ENCODE measurements at places on chromosomes 13 and 19.

DNA sequence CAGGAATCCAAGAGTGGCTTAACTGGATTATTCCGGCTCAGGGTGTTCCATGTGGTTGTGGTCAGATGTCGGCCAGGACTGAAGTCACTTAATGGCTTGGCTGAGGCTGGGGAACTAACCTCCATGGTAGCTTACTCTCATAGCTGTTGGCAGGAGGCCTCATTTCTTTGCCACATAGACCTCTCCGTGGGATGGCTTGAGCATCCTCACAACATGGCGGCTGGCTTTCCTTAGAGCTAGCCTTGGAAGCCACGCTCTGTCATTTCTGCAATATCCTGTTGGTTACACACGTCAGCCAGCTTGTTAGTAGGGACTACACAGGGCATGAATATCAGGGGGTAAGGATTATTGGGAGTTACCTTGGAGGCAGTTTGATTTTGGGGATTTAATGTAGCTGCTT lies 5.1 kb downstream of the CRX start:
- DNase-seq, result no peak

DNA sequence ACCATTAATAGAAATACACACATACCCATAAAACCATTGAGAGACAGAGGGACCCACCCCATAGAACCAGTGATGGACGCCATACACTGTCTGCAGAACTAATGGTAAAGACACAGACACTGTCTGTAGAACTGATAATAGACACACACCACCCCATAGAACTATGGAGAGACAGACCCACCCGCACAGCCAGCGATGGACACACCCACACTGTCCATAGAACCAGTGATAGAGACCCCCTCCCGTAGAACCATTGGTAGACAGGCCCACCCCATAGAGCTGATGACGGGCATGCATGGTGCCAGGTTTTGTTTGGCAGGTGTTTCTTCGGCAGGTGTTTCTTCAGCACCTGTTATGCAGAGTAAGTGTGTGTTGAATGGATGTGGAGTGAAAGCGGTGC lies 88.3 kb upstream of the TEX29 start:
- no peak for DNase-seq

- peak; percentile 88 for DNase-seq
Measured at GRCh38 chr13:29594303-29594709, 1.2 kb downstream of the SLC7A1 start.

DNA sequence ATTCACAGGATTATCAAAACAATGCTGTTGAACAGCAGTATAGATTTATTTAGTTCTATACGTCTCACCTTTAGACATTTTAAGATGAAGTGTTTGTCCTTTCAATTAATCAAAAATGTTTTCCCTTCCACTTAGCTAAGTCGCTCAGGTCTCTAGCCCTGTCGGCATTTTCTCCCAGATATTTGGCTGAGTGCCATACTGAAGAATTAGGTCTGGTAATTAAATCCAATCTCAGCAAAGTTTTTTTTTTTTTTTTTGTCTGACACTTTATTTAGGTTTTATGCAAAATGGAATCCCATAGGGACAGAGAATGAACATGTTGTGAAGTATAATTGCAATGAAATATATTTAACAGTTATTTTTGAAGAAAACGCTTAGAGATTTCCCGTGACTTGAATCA lies 44.1 kb downstream of the RFC3 start:
- no peak for DNase-seq

- DNase-seq, result no peak
Measured at GRCh38 chr13:59450229-59450628, 713.5 kb downstream of the DIAPH3 start.

DNA sequence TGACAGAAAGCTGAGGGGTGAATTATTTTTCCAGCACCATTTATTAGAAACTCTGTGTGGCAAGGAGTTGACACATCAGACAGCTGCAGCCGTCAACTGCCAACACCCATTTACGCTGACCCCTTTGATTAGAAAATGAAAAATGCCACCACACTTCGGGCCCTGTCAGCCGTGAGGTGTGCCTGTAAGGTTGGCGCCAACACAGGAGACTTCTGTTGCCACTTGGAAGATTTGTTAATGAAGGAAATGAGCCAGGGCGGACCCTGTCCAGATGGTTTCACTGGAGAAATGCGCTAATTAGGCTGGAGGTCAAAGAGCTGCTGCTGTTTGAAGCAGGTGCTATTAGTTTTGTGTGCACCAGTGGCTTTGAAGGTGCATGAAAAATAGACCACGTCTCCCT lies 297.5 kb downstream of the MTUS2 start:
- DNase-seq, result no peak

GRCh38 chr13:29569253-29570050 lies 26.0 kb downstream of the SLC7A1 start:
- DNase-seq, result no peak

GRCh38 chr13:22848539-22849052 lies 332.2 kb upstream of the SGCG start:
- DNase-seq, result no peak

GRCh38 chr19:43575955-43576878 lies 616 bp downstream of the PINLYP start:
- DNase-seq, result no peak

GRCh38 chr13:40215311-40215710 lies 451.1 kb downstream of the FOXO1 start:
- DNase-seq, result no peak

DNA sequence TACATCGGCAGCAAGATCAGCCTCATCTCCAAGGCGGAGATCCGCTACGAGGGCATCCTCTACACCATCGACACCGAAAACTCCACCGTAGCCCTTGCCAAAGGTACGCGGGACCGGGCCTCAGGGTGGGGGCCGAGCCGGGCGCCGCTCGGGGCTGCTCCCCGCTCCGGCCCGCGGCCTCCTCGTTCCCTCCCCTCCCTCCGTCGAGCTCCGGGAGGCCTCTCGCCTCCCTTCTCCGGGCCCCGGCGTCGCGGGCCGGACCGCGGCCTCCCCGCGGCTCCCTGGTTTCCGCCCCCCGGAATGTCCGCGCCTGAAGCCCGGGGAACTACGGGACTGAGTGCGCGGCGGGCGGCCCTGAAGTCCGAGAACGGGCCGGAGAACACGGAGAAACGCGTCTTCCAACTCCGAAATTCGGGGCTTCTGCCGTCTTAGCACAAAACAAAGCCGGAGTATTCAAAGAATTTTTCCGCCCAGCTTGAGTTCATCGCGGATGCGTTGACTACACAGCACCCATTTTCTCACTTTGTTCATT lies 423 bp downstream of the LSM14A start:
- peak; percentile 64 for DNase-seq

GRCh38 chr13:73138276-73138637 lies 79.5 kb downstream of the KLF5 start:
- peak; percentile 62 for DNase-seq

- DNase-seq, result no peak
Measured at GRCh38 chr19:9040131-9040530, 29.9 kb upstream of the MUC16 start.

- peak; percentile 73 for DNase-seq
Measured at GRCh38 chr19:6862673-6863078, 24.7 kb upstream of the ADGRE1 start.

DNA sequence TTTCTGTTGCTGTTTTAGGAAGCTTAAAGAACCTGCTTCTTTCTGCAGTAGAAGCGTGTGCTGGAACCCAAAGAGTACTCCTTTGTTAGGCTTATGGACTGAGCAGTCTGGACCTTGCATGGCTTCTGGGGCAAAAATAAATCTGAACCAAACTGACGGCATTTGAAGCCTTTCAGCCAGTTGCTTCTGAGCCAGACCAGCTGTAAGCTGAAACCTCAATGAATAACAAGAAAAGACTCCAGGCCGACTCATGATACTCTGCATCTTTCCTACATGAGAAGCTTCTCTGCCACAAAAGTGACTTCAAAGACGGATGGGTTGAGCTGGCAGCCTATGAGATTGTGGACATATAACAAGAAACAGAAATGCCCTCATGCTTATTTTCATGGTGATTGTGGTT lies 103.1 kb downstream of the TNFRSF19 start:
- peak; percentile 94 for DNase-seq

GRCh38 chr19:7863971-7864689 lies 10.1 kb downstream of the PRR36 start:
- DNase-seq, result no peak

GRCh38 chr13:85592211-85592610 lies 207.0 kb downstream of the SLITRK6 start:
- DNase-seq, result no peak

GRCh38 chr19:6018786-6019185 lies 40.8 kb upstream of the RANBP3 start:
- no peak for DNase-seq

GRCh38 chr19:48513289-48514122 lies 1.9 kb upstream of the LMTK3 start:
- peak; percentile 53 for DNase-seq

DNA sequence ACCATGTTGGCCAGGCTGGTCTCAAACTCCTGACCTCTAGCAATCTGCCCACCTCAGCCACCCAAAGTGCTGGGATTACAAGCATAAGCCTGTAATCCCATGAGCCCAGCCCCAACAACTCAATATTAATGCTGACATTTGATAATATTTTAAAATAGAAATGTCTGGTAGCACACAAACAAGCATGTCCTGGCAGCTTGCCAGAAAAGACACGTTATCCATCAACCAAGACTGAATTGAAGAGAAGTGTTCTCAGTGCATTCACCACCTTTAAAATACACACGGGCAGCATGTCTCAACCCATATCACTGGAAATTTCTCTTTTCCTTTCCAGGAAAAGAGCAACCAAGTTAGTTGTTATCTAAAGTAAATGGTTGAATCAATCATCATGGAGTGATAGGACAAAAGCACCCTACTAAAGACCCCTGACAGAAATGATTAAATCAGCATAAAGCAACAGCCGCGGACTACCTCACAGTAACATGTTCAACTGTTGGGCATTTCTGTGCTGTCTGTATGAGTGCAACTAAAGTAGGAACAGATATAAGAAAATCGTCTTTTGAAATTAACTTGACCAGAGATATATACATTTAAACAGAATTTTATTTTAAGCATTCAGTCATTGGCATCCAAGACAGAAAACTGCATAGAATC lies 25.0 kb downstream of the LHFPL6 start:
- DNase-seq, result no peak

GRCh38 chr19:41297628-41298347 lies 12.2 kb upstream of the CCDC97 start:
- DNase-seq, result no peak

DNA sequence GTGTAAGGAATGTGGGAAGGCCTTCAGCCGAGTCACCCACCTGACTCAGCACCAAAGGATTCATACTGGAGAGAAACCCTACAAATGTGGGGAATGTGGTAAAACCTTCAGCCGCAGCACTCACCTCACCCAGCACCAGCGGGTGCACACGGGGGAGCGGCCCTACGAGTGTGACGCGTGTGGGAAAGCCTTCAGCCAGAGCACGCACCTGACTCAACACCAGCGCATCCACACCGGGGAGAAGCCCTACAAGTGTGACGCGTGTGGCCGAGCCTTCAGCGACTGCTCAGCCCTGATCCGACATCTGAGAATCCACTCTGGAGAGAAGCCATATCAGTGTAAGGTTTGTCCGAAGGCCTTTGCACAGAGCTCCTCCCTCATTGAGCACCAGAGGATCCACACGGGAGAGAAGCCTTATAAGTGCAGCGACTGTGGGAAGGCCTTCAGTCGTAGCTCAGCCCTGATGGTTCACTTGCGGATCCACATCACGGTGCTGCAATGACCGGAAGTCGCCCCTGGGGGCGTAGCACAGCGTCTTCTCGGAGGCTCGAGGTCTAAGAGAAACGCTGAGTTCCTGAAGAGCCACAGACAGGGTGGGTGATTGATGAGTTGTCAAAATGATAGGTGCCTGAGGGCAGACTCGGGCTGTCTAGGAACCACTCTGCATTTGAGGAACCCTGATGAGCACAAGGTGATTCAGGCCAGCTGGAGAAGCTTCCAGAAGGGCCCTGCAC lies 12.2 kb downstream of the ZSCAN22 start:
- no peak for DNase-seq

- peak; percentile 84 for DNase-seq
Measured at GRCh38 chr13:50529154-50529882, 314.2 kb downstream of the DLEU7 start.

GRCh38 chr13:113813749-113814434 lies 50.0 kb downstream of the GAS6 start:
- DNase-seq, result no peak

DNA sequence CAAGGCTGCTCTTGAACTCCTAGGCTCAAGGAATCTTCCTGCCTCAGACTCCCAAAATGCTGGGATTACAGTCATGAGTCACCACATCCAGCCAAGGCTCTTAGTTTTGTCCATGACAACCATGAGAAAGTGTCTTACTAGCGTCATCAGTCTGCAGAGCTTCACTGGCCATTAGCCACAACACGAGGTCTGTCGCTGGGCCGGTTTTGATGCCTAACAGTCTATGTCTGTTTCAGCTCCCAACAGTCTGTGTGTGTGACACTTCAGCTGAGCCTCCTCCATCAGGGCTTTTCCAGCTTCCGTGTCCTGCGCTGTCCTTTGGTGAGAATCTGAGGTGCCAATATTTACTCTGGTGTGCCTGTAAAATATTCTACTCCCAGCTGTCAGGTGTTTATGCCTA lies 47.6 kb downstream of the CEP89 start:
- peak; percentile 3 for DNase-seq

- no peak for DNase-seq
Measured at GRCh38 chr13:91132786-91133185, 214.7 kb upstream of the MIR17HG start.

DNA sequence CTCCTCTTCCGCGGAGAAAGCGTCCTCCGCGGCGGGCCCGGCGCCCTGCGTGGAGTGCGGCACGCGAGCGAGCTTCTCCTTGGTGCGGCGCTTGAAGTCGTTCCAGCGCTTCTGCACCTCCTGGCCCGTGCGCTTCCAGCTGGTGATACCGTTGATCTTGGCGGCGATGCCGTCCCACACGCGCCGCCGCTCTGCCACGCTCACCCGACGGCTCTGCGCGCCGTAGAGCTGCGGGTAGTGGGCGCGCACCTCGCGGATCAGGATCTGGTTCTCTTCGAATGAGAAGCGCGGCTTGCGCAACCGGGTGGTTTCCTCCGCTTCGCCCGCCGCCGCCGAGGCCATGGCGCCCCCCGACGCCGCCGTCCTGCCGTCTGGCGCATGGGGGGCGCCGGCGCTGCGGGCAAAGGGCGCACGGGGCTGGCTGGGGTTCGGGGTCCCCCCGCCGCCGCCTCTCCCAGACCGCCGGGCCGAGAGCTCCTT lies 941 bp downstream of the MYPOP start:
- DNase-seq, result peak; percentile 33

GRCh38 chr19:47475465-47475864 lies 3.8 kb upstream of the SLC8A2 start:
- no peak for DNase-seq

DNA sequence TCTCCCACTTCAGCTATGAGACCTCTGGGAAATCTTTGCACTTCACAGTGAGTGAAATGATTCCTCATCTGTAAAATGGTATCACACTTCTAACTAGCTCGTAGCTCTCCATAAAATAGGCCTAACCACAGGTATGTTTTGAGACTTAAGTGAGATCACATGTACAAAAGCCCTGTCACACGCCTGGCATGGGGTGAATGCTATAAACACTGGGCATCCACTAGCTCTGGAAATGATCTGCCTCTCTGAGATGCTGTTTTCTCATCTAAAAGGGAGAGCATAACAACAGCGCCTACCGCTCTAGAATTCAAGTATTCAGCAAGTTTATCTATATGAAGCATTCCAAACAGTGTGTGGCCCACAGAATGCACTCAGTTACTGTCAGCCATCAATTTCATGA lies 2.2 kb downstream of the AKT2 start:
- DNase-seq, result peak; percentile 71

GRCh38 chr19:9324584-9324962 lies 594 bp downstream of the ZNF559 start:
- DNase-seq, result no peak
